Fibroblast of skin of left biceps (primary cell): ENCODE measurements at places on chromosomes 7 and 10.

- no peak for DNase-seq
Observed at GRCh38 chr7:124429923-124430322, 335.7 kb downstream of the GPR37 start.

DNA sequence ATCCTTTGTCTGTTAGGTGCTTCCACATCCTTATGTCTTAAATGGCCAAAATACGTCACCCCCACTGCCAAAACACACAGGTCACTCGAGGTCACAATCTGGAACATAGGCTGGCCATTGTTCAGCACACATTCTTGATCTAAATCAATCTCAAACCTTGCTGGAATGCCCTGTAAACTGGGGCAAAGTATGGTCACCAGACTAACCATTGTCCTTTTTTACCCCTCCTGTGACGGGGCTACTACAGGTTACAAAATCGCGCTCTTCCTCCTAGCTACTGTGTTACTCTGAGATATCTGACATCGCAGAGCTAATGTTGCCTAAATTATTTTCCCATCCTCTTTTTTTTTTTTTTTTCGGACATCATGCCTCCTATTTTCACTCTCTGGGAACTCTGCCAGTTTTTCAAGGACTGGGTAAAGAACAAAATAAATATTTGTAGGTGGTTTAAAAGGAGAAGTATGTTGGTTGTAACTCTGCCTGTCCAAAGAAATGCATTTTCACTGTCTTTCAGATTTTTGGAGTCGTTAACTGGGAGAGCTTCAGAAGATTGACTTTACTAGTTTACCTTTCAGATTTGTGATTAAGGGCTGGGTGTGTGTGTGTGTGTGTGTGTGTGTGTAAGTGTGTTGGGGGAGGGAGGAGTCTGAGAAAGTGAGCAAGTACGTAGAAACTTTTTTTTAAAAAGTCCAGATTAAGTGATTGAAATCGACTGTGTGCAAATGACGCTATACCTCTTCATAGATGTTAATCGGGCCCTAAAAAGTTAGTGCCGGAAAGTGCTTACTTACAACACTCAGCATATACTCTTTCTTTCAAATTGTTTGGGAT lies 942 bp upstream of the KIAA1217 start:
- DNase-seq, result no peak

DNA sequence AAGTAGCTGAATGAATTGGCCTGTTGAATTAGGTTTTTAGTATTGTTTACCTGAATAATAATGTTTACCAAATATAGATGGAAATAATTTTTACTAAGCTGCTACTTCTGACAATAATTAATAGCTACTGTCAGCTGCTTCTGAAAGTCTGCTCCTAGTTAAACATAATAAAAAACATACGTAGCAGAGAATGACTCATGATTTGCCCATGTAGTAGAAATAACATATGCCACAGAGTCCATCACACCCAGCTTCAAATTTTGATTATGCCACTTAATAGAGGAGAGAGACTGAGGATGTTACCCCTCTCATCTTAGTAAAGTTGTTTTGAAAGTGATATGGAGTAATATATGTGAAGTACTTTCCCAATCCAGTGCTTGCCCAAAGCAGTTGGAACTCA lies 57.6 kb upstream of the MDFIC start:
- no peak for DNase-seq

- DNase-seq, result peak; percentile 66
Observed at GRCh38 chr10:78960316-78960800, 108.4 kb upstream of the ZMIZ1 start.

- peak; percentile 48 for DNase-seq
Observed at GRCh38 chr7:20310963-20311742, 19.5 kb upstream of the ITGB8 start.

DNA sequence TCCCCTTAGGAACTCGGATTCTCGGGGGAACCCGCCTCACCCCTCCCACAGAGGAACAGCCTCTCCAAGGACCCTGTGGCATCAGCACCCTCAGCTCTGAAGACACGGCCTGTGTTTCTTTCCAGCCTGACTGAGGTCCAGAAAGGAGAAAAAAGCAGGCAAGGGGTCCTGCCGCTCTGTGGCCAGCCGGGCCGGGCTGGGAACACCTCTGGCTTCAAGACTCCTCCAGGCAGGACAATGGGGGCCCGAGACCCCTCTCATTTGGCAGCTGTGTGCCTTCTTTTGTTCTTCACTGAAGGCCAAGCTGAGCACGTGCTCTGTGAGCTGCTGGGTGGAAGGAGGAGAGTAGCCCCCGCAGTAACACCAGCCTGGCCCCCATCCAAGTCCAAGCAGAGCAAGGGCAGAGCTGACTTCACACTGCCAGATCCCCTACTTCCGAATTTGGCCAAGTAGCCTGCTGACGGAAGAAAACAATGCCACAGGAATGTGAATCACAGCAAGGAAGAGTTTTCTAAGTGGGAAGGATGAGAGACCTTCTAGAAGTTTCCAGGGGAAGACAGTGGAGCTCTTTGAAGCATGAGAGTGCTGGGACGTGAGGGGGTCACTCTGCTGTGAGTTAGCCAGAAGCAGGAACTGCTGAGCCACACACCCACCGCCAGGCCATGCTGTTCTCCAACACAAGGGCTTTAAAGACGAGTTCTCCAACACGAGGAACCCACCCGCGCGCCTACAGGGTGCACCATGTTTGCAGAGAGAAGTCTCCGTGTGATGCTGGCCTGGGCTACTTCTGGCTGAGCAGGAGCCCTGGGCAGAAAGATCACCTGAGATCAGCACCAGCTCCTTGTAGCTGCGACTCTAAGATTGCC lies 3.1 kb downstream of the CNPY1 start:
- DNase-seq, result no peak

- no peak for DNase-seq
Observed at GRCh38 chr7:142865766-142866165, 10.9 kb downstream of the EPHB6 start.

DNA sequence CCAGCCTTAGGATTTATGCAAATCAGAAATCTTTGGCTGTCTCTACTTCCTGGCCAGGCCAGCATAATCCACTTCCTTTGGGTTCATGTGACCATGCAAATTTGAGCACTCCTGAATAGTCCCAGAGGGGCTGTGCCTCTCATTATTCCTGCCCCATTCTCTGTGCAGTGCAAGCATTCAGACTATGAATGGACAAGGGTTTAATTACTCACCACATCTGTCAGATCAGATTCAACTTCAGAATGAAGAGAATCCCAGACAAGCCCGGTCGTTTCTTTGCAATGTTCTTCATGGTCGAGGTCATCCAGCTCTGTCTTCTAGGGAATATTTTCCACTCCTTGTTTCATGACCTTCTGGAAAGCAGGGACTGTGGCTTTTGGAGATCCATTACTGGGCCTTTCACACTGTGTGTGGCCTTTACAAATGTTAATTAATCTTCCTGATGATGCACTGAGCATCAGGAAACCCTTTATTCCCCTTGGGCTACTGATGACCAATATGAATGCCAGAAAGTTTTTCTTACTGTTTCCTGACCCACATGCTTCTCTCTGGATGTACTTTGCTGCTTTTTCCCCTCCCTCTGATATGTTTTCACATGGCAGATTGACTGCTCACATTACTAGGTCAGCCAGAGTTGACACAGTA lies 217.6 kb upstream of the TCF7L2 start:
- no peak for DNase-seq

DNA sequence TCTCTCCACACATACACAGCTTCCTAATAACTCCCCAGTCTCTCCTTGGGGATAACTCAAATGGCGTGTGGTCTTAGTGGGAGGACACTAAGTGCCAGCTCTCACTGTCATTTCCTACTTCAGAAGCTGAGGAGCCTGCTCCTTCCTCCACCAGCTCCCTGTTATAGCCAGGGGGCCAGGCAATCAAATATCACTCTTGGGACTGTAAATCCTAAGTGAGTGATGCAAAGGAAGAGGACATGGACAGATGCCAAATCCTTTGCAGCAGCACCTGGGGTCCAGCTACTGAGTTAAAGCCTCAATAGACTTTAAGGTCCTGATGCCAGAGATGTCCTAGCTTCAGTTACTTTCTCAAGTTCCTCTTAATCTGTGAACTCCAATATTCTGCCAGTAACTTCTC lies 34.1 kb downstream of the SEM1 start:
- no peak for DNase-seq

- no peak for DNase-seq
Observed at GRCh38 chr7:133940368-133940767, 186.8 kb upstream of the LRGUK start.

DNA sequence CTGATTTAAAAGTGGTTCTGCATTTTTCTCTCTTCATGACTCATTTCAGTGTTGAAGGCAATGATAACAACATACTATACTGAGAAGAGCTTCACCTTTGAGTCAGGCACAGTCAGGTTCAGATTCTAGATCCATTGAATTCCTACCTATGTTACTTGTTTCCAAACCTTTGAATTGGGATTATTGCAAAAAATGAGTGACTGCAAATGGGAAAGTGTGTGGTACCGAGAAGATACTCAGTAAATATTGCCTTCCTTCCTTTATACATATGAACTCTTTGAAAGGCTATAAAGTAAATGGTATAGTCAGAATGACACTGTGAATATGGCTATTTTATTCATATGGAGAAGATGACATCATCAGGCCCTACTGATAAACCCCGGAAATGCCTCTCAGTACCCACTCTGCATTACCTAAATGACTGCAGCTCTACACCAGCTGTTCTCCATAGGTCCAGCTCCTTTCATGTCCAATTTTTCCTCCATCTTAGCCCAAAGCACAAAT lies 66.7 kb upstream of the FGL2 start:
- no peak for DNase-seq

GRCh38 chr7:68682910-68683309 lies 915.4 kb upstream of the AUTS2 start:
- DNase-seq, result no peak

- DNase-seq, result no peak
Observed at GRCh38 chr10:69851306-69851705, 49.6 kb downstream of the COL13A1 start.

- no peak for DNase-seq
Observed at GRCh38 chr7:123961771-123962170, 36.7 kb downstream of the SPAM1 start.

GRCh38 chr10:95793401-95794045 lies 37.6 kb downstream of the ENTPD1 start:
- no peak for DNase-seq

GRCh38 chr7:43484678-43485395 lies 98.1 kb upstream of the STK17A start:
- DNase-seq, result no peak

DNA sequence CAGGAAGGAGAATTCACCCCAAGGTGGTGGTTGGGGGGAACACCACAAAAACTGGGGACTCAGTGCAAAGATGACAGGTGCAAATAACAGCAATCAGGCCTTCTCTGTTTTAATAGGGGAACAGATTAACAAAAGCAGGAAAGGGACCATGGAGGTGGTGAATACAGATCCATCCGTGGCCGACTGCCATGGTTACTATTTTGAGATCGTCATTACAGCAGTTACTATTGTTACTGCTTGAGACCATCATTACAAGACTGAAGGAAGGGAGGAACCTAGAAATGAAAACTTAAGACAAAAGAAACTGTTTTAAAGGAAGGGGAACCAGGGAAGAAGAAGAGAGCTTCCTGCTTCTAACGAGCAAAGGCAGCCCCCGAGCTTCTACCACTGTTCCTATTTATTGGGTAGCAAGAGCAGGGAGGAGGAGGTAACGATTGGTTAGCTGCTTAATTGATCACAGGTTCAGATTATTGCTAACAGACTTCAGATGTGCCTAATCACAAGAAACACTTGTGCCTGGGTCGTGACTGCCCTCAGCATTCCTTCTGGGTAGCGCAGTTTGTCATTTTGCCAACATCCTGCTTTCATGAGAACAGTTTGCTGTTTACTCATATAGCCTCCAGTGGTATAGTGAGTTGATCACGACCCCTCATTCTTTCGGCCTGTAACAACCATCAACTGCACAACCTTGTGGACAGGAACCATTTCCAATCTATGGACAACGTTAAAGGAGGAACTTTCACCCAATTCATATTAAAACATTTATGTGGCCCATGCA lies 216.3 kb downstream of the CHCHD3 start:
- DNase-seq, result peak; percentile 70

DNA sequence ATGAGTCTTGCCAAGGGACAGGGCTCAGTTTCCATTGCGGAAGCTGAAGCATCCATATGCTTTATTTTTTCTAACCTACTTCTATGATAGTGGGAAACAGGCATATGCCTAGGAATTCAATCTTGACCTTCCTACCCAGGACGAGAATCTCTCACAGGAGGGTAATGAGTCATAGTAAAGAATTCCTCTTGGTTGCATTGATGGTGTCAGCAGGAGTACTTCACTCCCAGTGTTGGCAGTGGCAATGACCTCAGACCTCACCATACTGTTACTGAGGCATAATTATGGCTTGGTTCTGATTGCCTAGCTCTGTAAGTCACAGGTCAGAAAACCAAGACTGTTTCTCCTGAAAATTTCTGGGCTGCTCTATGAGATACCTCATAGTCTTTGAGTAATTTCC lies 552.9 kb downstream of the ARL4A start:
- no peak for DNase-seq

DNA sequence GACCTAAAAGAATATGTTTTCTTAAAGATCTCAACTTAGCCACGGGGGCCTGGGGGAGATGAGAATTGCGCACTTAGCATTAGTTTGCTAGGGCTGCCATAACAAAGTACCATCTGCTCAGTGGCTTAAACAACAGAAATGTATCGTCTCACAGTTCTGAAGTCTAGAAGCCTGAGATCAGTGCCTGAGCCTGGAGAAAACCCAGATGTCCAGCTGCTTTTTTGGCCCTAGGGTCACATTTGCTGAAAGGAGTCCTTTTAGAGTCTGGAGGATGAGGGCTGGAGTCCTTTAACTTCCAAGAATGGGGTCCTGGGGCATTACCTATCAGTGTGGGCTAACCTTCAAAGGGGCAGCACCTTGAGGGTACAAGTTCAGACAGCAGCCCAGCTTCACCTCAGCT lies 48.2 kb downstream of the SMURF1 start:
- no peak for DNase-seq
